ENCODE measurements at places on chromosomes 1 and 21.
A peak's percentile ranks its signal among the peaks of the same experiment; 100 is the strongest.

DNA sequence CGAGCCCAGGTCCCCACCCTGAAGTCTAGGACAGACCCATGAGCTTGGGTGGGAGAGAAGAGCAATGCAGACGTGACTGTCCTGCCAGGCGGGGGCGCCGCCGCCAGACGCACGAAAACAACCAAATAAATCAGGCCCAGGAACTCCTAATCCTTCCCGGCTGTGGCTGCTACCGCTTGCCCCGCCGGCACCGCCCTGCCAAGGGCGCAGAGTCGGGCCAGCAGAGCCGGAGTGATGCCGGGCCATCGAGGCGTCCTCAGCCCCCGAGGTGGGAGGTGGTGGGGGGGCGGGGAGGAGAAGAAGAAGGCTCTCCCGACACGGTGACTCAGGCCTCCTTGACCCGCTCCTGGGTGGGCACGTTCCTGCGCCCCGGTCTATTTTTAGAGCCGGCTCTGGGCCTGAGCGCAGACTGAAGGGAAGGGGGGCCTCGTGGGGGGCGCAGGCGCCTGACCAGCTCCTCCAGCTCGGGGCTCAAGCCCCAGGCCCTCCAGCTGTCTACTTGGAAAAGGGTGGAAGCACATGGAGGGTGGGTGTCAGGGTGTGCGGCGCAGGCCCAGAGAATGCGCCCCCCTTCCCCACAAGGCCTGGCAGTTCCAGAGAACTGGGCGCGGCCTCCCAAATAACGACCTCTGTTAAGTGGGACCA, 10.7 kb upstream of the COL16A1 start:
- peak; percentile 21 for DNase-seq

- no peak for DNase-seq
These were observed 832.0 kb upstream of the PRMT6 start for GRCh38 chr1:106224426-106224825.

GRCh38 chr21:44695184-44695583, 1.8 kb upstream of the KRTAP10-12 start:
- DNase-seq: no peak

DNA sequence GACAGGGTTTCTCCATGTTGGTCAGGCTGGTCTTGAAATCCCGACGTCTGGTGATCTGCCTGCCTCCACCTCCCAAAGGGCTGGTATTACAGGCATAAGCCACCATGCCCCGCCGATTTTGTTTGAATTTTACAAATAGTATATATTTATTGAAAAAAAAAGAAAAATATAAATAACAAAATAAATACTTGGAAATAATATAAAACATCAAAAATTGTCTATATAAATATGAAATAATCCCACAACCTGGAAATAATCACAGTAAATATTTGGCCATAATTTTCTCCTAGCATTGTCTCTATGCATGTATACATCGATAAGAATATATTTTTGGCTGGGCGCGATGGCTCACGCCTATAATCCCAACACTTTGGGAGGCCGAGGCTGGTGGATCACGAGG, 2.7 kb upstream of the PLOD1 start:
- DNase-seq: no peak

DNA sequence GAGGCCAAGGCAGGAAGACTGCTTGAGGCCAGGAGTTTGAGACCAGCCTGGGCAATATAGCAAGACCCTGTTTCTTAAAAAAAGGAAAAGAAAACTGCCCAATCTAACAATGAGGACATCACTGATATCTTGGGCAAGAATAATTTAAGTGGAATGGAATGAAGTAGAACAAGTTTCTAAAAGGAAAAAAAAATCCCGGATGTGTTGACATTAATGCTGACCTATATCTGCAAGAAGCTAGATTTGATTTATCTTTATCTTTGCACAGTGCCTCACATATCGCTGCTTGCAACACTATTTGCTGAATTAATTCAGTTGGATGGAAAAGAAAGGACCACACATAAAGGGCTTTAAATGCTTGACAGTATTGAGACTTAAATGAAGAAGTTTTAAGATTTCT, 27.8 kb downstream of the DIPK1A start:
- DNase-seq: no peak

DNA sequence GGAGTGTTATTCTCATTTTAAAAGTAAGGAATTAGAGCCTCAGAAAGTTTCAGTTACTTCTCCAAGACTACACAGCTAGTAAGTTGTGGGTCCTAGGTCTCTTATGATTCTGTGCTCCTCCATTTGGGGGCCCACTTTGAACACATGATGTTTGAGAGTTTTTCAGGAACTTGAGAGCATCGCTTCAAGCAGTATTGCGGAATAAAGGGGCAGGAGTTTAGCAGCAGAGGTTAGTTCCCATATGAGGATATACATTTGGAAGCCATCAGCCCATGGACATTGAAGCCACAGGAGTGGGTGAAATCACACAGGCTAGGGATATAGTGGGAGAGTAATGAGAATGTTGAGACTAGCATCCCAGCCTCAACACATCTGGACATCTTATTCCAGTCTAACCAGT, 143.2 kb downstream of the RASAL2 start:
- DNase-seq: no peak

All from activated T-cell treated with anti-CD3 and anti-CD28 coated beads for 1 hour (primary cell).